ENCODE measurements at places on chromosomes 12 and 14. TPM values are rescaled to one million over a fixed set of nuclear protein-coding genes. Genes with fewer than 3 reads are reported as not detected.

- no peak for DNase-seq
- H3K4me1 ChIP-seq: no peaks in the 10 kb centered on the region
- no peak overlapping the region for H3K27ac ChIP-seq
Measured at GRCh38 chr14:106286697-106287290, 760.4 kb downstream of the TMEM121 start.

DNA sequence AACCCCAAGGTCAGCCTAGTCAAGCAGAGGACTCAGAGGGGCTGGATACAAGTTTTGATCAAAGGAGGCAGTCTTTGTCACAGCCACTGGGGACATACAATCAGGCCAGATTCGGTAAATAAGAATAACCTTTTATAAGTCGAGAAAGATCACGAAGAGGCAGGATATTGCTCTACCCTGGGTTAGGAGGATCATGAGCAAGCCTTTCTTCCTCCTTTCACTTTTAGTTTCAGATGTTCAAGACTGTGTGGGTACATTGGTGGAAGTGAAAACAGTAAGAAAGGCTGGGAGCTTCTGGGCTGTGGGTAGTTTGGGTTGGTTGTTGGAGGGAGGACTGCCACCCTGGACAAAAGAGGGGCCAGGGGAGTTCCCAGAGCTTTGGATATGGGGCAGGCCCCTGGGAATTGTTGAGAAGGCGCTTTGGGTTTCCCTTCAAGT lies 127.7 kb downstream of the SNAPC1 start:
- H3K4me3 ChIP-seq: no peak overlapping the region
- no peak overlapping the region for H3K27ac ChIP-seq
- no peaks in the 10 kb centered on the region for H3K36me3 ChIP-seq
- H3K4me1 ChIP-seq: no peaks in the 10 kb centered on the region
- no peaks in the 10 kb centered on the region for H3K27me3 ChIP-seq

GRCh38 chr12:103786201-103786600 lies 54.8 kb downstream of the NT5DC3 start:
- no peak overlapping the region for H3K27ac ChIP-seq
- no peak for DNase-seq
- H3K27me3 ChIP-seq: no peaks in the 10 kb centered on the region
- no peaks in the 10 kb centered on the region for H3K4me1 ChIP-seq
- no peak overlapping the region for H3K4me3 ChIP-seq

The RHEBL1 gene
- total RNA-seq: 1.7 TPM

DNA sequence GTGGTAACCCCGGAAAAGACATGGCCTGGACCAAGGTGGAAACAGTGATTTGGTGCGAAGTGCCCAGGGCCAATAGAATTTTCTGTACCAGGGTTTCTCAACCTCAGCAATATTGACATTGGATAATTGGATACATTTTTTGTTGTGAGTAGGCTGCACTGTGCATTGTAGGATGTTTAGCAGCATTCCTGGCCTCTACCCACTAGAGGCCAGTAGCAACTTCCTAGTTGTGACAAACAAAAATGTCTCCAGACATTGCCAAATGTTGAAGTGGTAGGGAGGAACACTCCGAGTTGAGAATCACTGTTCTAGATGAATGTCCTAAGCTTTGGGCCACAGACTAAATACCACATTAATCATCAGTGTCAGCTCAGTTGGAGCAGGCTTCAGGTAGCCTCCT lies 6.2 kb upstream of the CGRRF1 start:
- H3K27me3 ChIP-seq: no peaks in the 10 kb centered on the region
- H3K4me1 ChIP-seq: no peaks in the 10 kb centered on the region
- DNase-seq: no peak
- H3K36me3 ChIP-seq: no peaks in the 10 kb centered on the region

DNA sequence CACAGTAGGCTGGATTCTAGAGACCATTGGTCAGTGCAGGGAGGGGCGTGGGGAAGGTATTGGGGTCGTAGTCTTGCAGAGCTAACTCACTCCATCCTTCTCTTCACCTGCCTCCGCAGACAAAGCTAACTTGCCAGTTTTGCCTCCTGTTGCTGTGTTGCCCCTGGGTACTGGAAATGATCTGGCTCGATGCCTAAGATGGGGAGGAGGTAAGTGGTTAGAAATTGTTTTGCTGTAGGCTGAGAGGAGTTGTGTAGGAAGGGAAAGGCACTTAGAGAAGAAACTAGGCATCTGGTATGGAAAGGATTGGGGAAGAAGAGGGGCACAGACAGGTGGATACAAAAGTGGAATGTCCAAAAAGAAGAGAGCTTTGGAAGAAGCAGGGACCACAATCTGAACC lies 11.1 kb downstream of the DGKA start:
- no peaks in the 10 kb centered on the region for H3K27me3 ChIP-seq
- H3K36me3 ChIP-seq: no peaks in the 10 kb centered on the region
- H3K4me1 ChIP-seq: peaks cover 16% of the 10 kb centered on the region
- H3K27ac ChIP-seq: no peak overlapping the region
- H3K4me3 ChIP-seq: no peak overlapping the region
- DNase-seq: no peak

GRCh38 chr12:14756334-14757143 lies 46.7 kb downstream of the WBP11 start:
- no peaks in the 10 kb centered on the region for H3K27me3 ChIP-seq
- no peak overlapping the region for H3K4me3 ChIP-seq
- no peaks in the 10 kb centered on the region for H3K36me3 ChIP-seq
- no peak overlapping the region for H3K27ac ChIP-seq

The PCK2 gene
- total RNA-seq: 18.7 TPM

DNA sequence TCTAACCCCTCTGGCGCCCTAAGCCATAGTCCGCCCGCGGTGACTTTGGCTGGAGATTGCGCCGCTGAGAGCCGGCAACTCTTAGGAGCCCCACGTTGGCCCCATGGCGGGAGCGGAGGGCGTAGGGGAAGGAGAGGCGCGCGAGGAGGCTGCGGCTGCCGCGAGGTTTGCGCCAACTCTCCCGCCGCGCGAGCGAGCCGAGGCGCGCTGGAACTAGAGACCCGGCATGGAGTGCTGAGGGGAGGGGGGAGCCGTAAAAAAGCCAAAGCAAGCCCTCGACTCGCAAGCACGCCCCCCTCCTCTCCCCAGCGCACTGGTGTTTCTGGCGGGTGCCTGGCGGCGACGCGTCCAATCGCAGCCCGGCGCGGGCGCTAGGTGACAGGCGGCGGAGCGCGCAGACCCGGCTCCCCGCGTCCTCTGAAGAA lies at the start of gene SYT10:
SYT10 (minus strand) TSS at position 233 of the 425 bp plus-strand sequence. CDS start 297 bp downstream, outside the sequence.
- H3K4me3 ChIP-seq: peak within 1 kb of the TSS; percentile 48
- H3K4me1 ChIP-seq: peaks cover 4% of the 10 kb centered on the region
- H3K27me3 ChIP-seq: no peaks in the 10 kb centered on the region
- DNase-seq: no peak

The ACACB gene
- 130 TPM for total RNA-seq

- H3K27ac ChIP-seq: no peak overlapping the region
- H3K4me1 ChIP-seq: no peaks in the 10 kb centered on the region
- H3K36me3 ChIP-seq: no peaks in the 10 kb centered on the region
- no peaks in the 10 kb centered on the region for H3K27me3 ChIP-seq
Measured at GRCh38 chr14:101202627-101203404, 299.3 kb upstream of the RTL1 start.

DNA sequence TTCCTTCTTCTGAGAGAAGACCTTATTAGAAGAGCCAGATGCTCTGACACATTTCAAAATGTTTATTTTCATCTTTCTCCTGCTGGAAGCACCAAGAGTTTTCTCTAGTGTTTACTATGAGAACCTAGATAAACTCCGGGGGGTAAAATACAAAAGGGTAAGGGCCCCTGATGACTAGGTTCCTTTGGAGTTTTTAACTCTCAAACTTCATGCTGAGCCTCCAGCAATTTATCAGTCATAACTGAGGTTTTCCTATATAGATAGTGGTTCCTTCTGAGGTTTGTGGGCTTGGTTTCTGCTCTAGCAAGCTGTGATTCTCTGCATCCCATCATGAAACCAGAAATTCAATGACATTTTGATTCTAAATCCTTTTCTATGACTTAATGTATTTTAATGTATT lies 210.9 kb downstream of the LRFN5 start:
- no peaks in the 10 kb centered on the region for H3K4me1 ChIP-seq
- H3K27me3 ChIP-seq: no peaks in the 10 kb centered on the region
- no peak overlapping the region for H3K27ac ChIP-seq
- no peak for DNase-seq

The GALNT8 gene
- 2.0 TPM for total RNA-seq

DNA sequence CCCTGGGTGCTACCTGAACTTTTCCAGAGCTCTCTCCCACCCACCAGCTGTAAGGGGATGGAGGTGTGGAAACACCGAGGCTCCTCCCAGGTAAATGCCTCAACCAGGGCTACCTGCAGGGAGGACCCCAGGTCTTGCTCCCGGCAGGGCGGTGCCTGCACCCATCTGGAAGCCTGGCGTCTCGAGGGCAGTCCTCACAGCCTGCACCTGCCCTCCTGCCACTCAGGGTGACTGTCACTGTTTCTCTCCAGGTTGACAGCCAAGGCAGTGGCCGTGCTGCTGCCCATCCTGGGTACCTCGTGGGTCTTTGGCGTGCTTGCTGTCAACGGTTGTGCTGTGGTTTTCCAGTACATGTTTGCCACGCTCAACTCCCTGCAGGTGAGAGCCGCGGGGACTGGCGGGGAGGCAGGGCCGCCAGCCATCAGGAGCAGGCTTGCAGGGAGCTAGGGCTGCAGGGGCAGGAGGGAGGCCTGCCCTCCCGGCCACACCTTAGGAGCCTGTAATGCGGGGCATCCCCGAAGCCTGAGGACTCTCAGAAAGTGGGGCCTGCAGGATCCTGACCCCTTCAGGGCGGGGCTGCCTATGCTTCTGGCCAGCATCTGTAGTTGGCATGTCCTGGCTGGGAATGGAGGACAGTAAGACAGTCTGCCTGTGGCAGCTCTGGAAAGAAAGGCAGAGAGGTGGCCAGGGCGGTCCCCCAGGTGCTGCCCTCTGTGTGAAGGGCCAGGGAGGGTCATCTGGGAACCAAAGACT lies 182.3 kb downstream of the ADGRD1 start:
- no peaks in the 10 kb centered on the region for H3K36me3 ChIP-seq
- no peak overlapping the region for H3K4me3 ChIP-seq
- H3K4me1 ChIP-seq: peaks cover 20% of the 10 kb centered on the region
- DNase-seq: peak; percentile 81
- H3K27ac ChIP-seq: no peak overlapping the region

DNA sequence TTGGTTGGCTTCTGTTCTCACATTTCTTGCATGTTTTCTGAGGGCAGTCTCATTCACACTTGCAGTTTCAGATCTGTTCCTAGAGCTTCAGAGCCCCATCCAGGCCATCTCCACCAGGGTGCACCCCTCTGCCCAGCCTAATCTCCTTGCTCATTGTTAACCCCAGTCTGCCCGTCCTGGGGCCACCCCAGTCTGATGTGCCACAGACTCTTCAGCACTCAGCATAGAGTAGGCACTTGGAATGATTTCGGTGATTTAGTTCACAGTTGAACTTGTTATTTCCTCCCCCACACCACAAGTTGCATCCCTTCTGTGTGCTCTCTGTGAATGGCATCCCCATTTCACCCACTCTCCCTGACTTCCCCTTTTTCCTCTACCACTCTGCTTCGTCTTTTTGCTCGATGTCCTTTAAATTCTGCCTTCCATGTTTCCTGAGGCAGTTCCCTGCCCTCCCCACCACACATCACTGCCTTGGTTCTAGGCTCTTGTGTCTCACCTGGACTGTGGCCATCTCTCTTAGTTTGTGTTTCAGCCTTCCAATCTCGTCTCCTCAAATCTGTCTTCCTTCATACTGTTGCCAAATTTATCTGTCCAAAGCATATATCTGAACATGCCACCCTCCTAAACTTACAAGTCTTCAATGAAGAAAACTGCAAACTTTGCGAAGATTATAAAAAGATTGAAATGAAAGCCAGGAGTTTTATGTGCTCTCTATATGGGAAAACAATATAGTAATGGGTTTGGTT lies 41.5 kb downstream of the ANO6 start:
- no peak overlapping the region for H3K27ac ChIP-seq
- peaks cover 31% of the 10 kb centered on the region for H3K4me1 ChIP-seq
- H3K4me3 ChIP-seq: no peak overlapping the region
- no peaks in the 10 kb centered on the region for H3K27me3 ChIP-seq

The DHH gene
- 1.5 TPM for total RNA-seq

All from vagina (tissue), 2 donors.